ENCODE measurements at places on chromosomes 6 and 20. TPM values are rescaled to one million over a fixed set of nuclear protein-coding genes. Genes with fewer than 3 reads are reported as not detected.

Gene EMILIN3
- not detected for total RNA-seq

Gene CST2
- not detected for total RNA-seq

Gene LY6G6D
- not detected for total RNA-seq

Gene TPX2
- total RNA-seq, result 95.4 TPM

Gene SLC35F1
- total RNA-seq, result not detected

Gene CYP39A1
- total RNA-seq, result 1.8 TPM

Gene STAU1
- total RNA-seq, result 55.8 TPM

Gene COL21A1
- 0.39 TPM for total RNA-seq

Gene CD24
- 175 TPM for total RNA-seq

Gene CD40
- total RNA-seq, result 7.4 TPM

Gene PBX2
- total RNA-seq, result 22.7 TPM

Gene DEF6
- 52.8 TPM for total RNA-seq

Gene FAM135A
- 15.9 TPM for total RNA-seq

Gene NRSN1
- total RNA-seq, result not detected

Gene SPATA25
- total RNA-seq, result not detected

Gene VGLL2
- total RNA-seq, result not detected

Gene EFCAB8
- total RNA-seq, result not detected

Gene CALHM4
- total RNA-seq, result not detected

Gene PPP1R16B
- total RNA-seq, result not detected

Gene BPIFA1
- total RNA-seq, result not detected

Gene CYB5R4
- 15.5 TPM for total RNA-seq

Gene CTCFL
- total RNA-seq, result not detected

Gene RBBP9
- 16.2 TPM for total RNA-seq

Gene C6orf132
- 17.4 TPM for total RNA-seq

Gene HMGN3
- total RNA-seq, result 63.9 TPM

Gene GRM1
- not detected for total RNA-seq

Gene PNLDC1
- total RNA-seq, result not detected

Gene CDH4
- total RNA-seq, result 2.2 TPM
